Activated T-cell treated with anti-CD3 and anti-CD28 coated beads, Interleukin-2, amount 50 U/mL, for 1 hour (primary cell): ENCODE measurements at places on chromosomes 6 and 20.

GRCh38 chr6:11692451-11693376 is 85.9 kb downstream of the ADTRP start:
- no peak for DNase-seq

GRCh38 chr20:33034115-33034514 is 2.7 kb downstream of the BPIFB6 start:
- DNase-seq = no peak

GRCh38 chr6:79538106-79538971 is 1.1 kb upstream of the LCA5 start:
- DNase-seq = no peak

DNA sequence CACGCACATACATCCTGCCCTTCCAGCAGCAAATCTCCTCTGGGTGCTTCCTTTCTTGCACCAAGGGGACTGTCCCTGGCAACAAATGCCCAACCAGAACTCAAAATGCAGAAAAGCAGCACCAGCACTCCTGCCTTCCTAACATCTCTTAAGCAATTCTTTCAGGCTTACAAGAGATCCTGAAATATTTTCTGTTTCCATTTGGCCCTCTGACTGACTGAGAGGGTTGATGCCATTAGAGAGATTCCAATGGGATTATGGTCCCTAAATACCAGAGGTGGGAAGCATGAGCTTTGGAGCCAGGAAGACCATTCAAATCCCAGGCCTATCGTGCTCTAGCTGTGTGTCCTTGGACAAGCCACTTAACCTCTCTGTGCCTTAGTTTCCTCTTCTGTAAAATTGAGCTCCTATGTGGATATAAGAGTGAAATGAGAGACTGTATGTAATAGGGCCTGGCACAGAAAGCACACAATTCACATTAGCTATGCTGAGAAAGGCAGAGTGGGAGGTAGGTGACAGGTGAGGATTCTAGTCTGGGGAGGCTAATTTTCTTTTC is 56.8 kb downstream of the PRDM1 start:
- DNase-seq = no peak

DNA sequence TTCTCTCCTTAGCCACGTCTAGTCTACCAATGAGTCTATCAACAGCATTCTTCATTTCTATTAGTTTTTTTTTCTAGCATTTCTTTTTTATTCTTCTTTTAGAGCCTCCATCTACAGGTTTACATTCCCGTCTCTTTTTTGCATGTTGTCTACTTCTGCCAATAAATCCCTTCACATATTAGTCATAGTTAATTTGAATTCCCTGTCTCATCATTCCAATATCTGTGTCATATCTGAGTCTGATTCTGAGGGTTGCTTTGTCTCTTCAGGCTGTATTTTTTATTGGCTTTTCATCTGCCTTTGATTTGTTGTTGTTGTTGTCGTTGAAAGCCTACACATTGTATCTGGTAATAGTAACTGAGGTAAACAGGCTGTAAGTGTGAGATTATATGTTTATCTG is 104.6 kb downstream of the HMGCLL1 start:
- DNase-seq = no peak

GRCh38 chr6:84902354-84902928 is 138.0 kb upstream of the TBX18 start:
- DNase-seq = no peak

DNA sequence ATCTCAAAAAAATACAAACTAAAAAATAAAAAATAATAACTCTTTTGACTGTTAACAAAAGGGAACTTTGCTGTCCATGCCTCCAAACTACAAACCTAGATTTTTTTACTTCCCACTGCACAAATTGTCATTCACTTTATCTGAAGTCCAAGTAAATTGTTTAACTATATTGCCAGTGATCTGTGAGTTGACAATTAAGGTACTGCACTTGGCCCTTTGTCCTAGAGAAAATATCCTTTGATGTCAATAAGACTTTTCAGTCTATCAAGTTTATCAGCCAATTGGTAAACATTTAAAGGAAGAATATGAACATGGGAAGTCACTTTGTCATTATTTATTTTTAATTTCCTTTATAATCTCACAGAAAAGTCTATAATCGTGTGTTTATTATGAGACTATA is 19.3 kb upstream of the EPB41L2 start:
- no peak for DNase-seq

- no peak for DNase-seq
Measured at GRCh38 chr6:168756009-168756634, 315.1 kb downstream of the SMOC2 start.

- DNase-seq = no peak
Measured at GRCh38 chr6:160217073-160217472, 41.5 kb downstream of the SLC22A2 start.

- no peak for DNase-seq
Measured at GRCh38 chr20:18628330-18628920, 40.6 kb downstream of the DTD1 start.

DNA sequence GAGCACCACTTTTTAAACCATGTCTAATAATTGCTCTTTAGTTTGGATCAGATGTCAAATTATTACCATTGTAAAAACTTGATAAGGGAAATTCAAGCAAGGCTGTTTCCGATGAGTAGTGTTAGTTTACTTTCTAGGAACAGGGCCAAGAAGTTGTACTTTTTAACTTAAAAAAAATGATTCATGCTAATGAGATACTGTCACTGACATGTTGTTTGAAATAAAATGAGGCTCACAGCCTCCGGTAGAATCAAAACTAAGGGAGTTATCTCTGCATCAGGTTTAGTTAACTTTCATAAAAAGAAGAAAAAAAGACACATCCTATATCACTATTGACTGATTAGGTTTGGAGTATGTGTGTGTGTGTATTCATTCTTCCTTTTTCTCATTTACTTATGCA is 55.2 kb upstream of the SUPT3H start:
- DNase-seq = no peak

GRCh38 chr6:149044528-149044927 is 273.0 kb upstream of the TAB2 start:
- no peak for DNase-seq

- no peak for DNase-seq
Measured at GRCh38 chr20:57991211-57991881, 237.1 kb downstream of the ANKRD60 start.

DNA sequence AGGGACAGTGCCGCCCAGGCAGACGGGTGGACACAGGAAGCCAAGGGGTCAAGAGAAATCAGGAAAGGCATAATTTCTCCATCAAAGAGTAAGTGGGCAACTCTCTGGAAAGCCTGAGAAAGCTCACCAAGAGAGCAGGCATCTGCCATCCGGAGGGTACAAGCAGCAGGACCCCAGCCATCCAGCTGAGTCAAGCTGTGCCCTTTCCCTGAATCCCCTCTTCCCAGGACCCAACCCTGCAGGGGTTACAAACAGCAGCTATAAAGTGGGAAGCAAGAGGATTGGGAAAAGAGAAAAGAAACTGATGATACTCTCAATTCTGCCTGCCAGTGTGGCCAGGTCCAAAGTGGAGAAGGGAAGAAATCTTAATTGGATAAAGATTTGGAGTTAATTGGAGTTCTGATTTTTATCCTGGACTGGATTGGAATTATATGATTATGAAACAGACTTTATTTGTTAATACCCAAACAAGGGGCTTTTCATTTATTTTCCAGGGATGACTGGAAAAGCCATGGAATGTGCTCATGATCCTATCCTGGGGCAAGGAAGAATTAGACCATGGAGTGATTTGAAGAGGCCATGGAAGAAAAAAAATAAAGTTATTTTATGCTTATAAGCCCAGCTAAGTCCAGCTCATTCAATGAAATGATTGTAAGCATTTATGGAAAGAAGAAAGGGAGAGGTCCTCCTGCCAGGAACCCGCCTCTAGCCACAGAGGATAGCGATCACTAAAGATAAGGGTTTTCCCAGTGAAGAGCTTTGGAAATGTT is 34.9 kb downstream of the NHLRC1 start:
- no peak for DNase-seq

DNA sequence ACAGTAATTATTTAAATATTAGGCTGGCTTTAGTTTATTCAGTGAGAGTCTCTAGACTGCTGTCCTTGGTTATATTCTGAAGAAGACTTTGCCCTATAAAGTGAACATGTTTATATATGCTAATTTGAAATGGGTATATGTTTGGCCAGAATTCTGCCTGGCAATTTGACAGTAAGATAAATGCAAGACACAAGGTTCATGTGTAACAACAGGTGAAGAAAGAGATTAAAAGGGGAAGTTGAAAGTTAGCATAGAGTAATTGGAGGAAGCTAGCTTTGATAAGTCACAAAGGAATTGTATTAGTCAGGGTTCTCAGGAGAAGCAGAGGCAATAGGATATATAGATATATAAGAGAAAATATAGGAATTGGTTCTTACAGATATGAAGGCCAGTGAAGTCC is 191.4 kb downstream of the CENPW start:
- no peak for DNase-seq

DNA sequence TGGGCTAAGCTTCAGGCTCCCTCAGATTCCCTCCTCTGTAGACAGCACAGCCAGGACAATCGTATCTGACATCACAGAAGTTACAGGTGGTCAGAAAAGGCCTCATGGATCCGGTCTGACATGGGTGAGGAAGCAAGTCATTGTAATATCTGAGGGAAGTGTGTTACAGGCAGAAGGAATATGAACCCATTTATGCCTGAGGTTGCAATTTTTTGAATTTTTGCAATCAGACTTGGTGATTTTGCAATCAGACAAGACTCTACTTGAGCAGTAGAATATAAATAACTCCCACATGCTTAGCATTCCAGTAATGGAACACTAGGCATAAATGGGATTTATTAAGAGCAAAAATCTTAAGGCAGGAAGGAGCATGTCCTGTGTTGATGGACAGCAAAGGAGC is 52.1 kb downstream of the CBLN4 start:
- DNase-seq = no peak

DNA sequence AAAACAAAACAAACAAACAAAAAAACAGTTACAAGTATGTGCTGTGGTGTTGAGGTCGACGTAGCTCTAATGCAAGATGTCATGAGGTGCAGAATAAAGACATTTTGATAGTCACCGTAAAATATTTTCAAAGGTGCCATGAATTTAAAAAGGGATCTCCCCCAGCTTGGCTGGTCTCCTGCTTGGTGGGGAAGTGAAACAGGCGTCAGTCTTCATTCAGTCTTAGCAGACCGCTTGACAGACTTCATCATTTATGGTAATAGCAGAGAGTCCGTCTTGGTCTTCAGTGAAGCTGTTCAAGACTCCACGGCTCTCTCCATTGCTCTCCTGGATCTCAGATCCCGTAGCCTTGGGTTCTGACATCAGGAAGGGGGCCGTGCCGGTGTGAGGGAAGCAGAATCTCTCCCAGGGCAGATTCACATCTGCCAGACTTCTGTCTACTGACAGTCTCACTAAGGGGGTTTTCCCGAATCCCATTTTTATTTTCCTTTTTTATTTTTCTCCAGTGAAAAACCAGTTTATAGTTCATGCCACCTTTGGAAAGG is 1.6 kb downstream of the SLC24A3 start:
- DNase-seq = no peak

- no peak for DNase-seq
Measured at GRCh38 chr20:57678340-57678739, 31.5 kb downstream of the PMEPA1 start.

DNA sequence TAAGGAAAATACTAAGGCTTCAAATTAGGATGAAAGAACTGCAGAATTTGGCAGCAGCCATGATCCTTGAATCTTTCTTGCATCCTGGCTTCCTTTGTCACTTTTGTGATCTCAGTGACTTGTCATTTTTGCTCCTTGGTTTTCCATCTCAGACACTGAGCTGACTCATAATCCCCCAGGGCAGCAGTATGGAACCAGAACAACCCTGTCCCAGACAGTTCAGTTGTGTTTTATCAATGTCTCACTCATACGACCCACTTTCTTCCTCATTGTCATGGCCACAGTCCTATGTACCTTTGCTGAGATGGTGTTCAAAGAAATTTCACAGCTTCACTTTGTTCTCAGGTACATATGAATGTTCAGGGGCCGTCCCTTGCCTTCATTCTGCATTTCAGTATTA is 488.5 kb upstream of the BTBD3 start:
- DNase-seq = no peak

GRCh38 chr6:149471801-149472200 is 13.0 kb downstream of the ZC3H12D start:
- DNase-seq = no peak

DNA sequence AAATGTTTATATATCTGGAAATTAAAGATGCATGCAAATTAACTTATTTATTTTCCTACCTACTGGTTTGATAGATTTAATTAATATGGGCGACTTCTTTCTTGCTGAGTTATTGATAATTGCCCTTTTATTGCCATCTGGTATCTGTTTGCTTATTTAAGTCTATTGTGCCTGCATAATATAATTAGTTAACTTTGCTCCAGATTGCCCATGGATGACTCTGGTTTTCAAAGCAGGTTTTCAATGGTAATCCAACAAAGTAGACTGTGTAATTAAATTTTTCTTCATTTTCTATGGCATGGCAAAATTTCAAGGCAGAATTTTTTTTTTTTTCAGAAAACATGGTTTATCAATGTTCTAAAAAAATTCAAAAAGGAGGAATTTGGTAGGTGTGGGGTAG is 1092.0 kb downstream of the GRIK2 start:
- DNase-seq = no peak

GRCh38 chr6:54072635-54073313 is 38.5 kb upstream of the MLIP start:
- DNase-seq = no peak

DNA sequence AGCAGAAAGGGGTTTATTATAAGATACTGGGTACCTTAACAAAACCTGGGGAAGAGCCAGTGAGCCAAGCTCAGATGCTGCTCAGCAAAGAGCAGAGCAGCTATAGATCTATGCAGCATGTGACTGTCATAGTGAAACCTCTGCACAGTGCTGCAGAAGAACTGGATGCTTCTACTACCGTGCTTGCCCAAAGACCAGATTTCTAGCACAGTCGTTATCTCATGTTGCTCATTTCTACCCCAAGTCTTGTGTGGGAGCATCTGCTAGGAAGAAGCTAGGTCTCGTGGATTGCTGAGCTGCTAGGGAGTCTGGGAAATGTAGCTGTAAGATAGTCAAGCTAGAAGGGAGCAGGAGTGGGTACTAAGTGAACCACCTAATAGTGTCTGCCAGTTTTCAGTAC is 31.7 kb upstream of the GNRH2 start:
- no peak for DNase-seq

GRCh38 chr6:145044641-145045246 is 690.6 kb downstream of the EPM2A start:
- DNase-seq = no peak

- DNase-seq = no peak
Measured at GRCh38 chr6:82183642-82184282, 63.8 kb downstream of the IBTK start.

- DNase-seq = no peak
Measured at GRCh38 chr20:53706466-53707370, 113.1 kb upstream of the ZNF217 start.

DNA sequence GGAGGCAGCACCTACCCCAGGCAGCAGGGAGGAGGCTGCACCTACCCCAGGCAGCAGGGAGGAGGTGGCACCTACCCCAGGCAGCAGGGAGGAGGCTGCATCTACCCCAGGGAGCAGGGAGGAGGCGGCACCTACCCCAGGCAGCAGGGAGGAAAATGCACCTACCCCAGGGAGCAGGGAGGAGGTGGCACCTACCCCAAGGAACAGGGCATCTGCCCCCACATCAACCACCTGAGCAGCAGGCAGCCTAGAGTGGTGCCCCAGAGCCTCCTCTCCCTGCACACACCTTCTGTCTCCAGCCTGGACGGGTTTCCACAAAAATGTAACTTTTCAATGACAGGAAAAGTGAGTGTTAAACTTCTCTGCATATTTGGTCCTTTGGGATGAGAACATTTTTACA is 10.2 kb downstream of the KCNQ2 start:
- DNase-seq = no peak

GRCh38 chr6:44157152-44157521 is 1.5 kb upstream of the CAPN11 start:
- no peak for DNase-seq

GRCh38 chr6:115983998-115984397 is 76.7 kb downstream of the FRK start:
- DNase-seq = no peak
